ENCODE measurements at places on chromosomes 16 and 17.

- DNase-seq, result no peak
Observed at GRCh38 chr17:927611-928461, 51.7 kb downstream of the NXN start.

GRCh38 chr17:67138392-67138791, 94.0 kb downstream of the CACNG1 start:
- DNase-seq, result no peak

DNA sequence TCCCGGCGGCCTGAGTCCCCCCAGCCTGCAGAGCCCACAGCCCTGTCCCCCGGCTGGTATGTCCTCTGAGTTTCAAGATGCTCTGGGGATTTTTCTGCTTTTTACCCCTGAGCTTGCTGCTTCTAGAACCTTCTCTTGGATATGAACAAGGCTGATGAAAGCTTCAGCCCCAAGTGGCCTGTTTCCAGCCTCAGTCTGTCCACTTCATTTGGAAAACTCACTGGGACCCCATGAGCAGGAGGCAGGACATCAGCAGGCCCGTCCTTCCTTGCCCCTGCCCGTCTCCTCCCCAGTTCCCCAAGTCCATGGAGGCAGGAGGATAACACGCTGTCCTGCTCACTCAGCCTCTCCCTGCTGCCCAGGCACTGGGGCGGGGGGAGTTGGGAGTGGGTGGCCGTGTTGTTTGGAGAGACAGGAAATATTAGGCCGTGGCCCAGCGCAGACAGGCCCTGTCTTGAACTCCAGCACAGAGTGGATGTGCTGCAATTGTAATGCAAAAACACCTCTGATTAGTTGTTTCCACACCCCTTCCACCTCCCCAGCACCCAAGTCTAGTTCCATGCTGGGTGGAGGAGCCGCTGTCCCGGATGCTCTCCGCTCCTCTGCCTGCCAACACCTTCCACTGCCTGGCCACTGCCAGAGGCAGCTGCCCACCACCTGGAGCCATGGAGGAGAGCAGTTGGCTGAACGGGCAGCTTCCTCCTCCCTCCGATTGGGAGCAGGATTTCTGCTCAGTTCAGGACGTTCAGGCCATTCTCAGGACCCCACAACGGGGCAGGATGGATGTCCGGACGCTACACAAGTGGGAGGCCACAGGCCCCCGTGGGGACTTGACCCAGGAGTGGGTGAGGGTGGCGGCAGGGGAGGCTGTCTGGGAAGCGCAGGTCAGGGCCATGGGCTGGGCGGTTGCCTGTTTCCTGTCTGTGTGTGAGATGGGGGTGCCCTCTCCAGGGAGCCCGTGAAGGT, 216.9 kb upstream of the GSE1 start:
- no peak for DNase-seq

DNA sequence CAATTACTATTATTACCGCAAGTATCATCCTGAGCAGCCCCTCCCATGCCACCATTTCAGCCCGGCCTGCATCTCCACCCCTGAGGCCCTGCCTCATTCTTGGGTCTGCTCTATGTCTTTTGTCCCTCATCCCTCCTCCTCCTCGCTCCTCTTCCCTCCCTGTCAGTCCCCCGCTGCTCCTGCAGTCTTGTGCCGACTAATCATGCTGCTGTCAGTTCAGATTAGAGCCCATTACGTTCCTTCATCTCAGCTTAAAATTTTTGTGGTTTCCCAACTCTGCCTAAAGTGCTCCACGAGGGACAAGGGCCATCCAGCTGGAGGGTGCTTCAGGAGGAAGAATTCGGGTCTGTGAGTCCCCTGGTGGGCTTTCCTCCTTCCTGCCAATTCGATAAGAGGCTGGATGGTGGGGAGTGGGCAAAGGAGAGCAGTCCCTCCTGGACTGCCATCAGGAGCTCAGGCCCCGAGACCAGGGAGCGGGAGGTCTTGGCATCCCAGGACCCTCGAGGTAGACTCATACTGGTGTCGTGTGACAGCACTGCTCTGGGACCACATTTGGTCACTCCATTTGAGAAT, 32.9 kb upstream of the GOSR2 start:
- no peak for DNase-seq

- no peak for DNase-seq
Observed at GRCh38 chr16:71627731-71628181, 1.8 kb downstream of the MARVELD3 start.

DNA sequence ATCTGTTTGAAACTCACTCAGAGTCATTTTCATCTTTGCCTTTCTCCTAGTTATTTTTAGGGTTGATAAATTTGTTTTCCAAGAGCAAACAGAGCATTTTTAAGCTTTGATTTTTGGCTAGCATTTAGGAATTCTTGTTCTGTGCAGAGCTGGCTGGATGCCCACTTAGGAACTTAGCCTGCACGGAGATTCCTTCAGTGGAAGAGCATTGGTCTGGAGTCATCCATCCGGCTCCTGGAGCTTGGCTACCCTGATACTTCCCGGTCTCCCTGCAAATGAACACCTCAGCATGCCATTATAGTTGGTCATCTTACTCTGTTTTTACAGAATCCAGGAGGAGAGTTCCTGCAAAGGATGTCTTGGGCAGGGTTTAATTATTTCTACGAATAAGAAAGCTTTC, 57.1 kb downstream of the SPECC1 start:
- no peak for DNase-seq

DNA sequence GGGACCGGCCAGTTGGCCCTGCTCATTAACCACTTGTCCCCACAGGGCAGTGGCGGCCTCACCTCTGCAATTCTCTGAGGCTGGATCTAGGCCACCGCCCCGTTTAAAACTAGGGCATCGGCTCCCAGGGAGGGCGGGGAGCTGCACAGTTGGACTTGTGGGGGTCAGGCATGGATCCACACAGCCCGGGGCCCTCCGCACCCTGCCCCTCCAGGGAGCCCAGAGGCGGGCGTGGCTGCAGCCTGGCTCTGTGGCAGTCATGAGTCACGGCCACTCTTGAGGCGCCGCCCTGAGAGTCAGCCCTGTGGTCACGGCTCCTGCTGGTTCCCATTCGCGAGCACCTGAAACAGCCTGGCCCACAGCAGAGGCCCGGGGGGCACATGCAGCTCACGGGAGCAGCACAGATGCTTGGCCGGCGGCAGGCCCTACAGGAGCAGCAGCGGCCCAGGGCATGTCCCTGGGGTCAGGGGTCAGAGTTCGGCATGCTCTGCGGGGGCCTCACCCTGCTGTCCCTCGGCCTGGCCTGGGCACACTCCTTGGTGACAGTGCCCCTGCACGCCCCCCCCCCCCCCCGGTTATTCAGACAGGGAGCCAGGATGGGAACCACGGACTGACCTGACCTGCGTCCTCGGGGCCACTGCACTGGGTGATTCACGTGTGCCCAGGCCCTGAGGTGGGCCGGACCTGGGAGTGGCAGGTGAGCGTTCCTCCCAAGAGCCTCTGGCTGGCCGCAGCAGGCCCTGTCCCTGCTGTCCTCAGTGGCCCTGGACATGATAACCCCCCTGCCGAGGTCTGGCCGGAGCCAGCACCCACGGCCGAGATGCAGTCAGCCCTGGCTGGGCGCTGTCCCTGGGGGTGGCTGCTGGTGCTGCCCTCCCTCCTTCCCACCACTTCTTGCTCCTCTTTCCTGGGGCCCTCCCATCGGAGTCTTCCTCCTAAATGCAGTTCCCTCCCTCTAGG, 8.2 kb downstream of the CAPN15 start:
- no peak for DNase-seq

GRCh38 chr16:74107795-74108610, 188.6 kb upstream of the PSMD7 start:
- DNase-seq, result no peak

DNA sequence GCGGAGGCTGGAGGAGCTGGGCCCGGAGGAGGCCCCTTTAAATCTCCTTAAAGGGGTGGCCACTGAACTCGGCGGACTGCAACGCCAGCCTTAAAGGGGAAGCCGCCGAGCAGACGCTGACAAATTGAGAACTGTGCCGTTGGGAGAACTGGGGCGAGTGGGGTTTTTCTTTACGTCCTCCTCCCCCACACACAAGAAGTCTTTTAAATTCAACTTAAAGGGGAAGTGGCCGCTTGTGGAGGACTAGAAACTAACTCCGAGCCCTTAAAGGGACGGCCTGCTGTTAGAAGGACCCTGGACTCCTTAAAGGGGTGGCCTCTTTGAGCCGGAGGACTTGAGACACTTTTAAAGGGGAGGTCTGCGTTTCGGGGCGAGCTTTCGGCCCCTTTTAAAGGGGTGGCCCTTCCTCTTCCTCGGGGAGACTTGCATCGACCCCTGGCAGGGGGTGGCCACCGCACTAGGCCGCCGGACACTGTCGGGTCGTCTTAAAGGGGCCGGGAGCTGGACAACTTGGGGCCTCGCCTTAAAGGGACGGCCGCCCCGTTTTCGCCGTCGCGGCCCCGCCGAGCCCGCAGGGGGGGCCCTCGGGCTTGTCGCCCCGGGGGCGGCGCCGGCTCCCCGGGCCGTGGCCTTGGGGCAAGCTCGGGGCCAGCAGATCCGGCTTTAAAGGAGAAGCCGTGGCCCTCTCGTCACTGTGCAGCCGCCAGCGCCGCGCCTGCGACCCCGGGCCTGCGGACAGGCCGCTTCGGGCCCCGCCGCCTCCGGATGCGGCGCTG, 688 bp downstream of the FBRS start:
- peak; percentile 93 for DNase-seq

GRCh38 chr17:4898927-4899326, 409 bp upstream of the C17orf107 start:
- no peak for DNase-seq

GRCh38 chr16:78098595-78099270, 721 bp upstream of the WWOX start:
- no peak for DNase-seq

DNA sequence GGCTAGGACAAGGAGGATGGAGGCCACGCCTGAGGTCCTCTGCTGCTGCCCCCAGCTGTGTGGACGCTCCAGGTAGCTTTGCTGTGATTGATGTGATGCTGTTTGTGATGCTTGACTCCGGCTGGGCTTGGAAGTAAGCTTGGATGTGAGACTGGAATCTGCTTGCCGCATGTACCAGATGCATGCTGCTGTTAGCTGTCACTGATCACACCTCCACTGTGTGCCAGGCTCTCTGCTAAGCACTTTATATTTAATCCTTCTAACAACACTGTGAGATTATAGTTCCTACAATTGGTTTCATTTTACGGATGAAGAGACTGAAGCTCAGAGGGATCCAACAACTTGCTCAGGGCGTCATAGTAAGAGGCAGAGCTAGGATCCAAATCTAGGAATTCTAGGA, 23.5 kb downstream of the SNX29 start:
- DNase-seq, result no peak

DNA sequence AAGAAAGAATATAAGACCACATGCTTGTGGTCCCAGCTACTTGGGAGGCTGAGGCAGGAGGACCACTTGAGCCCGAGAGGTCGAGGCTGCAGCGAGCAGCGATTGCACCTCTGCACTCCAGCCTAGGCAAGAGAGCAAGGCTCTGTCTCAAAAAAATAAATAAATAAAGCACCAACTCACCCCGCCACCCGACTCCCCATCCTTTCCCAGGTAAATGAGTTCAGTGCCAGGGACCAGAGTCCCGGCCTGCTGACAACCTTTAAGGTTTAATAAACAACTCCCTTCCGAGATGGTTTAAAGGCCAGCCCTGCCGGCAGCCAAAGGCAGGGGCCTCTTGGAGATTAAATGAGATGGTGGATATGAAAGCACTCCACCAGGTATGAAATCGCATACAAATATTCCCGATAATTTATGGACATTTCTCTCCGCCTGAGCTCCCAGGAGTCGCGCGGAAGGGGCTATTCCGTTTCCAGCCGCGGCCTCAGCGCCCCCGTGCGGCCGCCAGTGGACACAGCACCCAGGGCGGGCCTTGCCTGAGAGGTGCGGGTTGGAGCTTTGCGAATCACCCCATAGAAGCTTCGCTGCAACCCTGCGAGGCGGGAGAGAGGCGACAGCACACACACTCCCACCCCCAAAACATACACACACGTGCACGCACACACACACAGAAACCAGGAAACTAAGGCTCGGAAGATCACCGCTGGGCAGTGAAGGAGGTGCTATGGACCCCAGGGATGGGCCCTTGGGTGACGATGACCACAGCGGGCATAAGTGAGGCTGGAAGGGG, 4.0 kb upstream of the RPL38 start:
- DNase-seq, result peak; percentile 47

DNA sequence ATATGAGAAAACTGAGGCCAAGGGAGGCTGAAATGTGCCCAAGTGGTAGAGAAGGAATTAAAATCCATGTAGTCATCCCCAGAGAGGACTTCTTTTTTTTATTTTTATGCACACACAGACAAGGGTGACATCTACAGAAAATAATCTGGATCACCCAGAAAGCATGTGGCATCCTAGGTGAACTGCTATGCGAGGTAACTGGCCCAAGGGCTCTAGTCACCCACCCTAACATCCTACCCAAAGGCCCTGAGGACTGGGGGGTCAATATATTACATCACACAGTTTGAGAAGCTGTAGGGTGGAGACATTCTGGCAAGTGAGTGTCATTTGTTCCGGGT, 23.3 kb downstream of the TEX14 start:
- no peak for DNase-seq

GRCh38 chr16:89357055-89357816, 133.1 kb downstream of the ANKRD11 start:
- peak; percentile 48 for DNase-seq

- DNase-seq, result no peak
Observed at GRCh38 chr16:70746708-70747424, 54.1 kb downstream of the VAC14 start.

DNA sequence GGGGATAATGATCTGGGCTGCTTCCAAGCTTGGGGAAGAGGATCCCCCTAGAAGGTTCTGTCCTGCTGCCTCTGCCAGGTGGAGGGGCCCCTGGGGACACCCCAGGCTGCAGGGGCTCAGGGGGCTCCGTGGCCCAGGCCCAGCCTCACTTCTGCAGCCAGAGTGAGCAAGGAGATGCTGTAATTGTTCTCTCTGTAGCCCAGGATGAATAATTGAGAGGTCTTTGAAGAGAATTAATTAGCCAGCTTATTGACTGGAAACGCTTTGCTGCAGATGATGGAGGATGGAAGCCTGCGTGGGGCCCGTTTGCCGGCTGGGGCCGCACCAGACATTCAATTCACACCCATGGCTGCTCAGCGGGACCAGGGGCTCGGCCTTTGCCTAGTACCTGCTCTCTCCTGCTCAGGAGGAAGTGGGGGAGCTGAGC, 38.5 kb downstream of the TMEM235 start:
- no peak for DNase-seq

DNA sequence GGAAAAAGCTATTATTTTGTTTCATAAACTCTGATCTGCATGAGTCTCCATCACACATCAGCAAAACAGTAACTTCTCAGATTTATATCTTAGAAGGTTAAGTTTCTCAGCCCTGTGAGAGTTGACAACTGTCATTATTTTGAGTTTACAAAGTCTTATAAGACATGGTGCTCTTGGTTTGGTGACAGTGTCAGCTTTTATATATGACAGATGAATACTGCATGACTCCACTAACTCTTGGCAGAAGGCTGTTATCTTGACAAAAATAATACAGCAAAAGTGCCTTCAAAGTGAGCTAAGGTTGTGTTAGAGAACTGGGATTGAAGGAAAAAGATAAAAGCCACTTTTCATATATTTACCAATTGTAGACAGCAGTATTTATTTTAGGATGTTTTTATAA, 528.4 kb upstream of the SOX9 start:
- DNase-seq, result no peak

GRCh38 chr17:78993241-78993956, 13.7 kb upstream of the LGALS3BP start:
- DNase-seq, result peak; percentile 39

Measured in activated gamma-delta T cell treated with anti-CD3 and anti-CD28 coated beads, Interleukin-2, amount 50 U/mL, for 16 hours (primary cell).